ENCODE measurements at places on chromosomes 12 and 14.

DNA sequence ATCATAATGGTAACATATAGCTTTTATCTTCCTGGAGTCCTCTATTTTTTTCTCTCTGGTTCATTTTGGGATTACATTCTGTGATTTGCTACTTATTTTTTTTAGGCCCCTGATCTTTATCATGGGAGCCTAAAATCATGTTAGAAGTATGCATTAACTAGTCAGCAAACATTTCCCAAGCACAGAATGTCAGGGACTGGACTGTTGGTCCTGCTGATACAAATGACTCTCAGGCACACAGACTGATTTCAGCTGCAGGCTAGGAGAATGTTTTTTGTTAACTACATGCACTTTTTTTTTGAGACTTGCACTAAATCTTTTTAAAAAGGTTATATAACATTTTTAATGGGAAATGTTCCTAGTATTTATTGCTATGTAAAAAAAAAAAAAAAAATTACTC lies 131.1 kb downstream of the ACSS3 start:
- no peak for DNase-seq

DNA sequence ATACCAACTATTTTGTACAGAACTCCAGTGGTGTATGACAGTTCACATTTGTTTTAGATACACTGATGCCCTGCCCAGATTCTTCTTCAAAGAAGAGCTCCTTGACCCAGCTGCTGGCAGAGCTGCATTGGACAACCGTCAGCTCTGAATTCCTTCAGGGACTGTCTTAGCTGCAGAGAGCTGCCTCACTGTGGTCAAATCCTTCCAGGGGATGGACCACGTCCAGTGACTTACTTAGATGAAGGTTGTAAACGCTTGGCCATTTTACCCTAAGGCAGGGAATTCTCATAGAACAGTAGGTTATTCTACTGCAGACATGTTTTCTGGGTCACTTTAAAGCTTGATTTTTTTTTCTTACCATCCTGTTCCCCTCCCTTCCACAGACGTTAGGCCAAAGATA lies 905.0 kb upstream of the ATXN7L3B start:
- DNase-seq = no peak

- no peak for DNase-seq
Measured at GRCh38 chr12:16350682-16351081, 3.2 kb downstream of the MGST1 start.

DNA sequence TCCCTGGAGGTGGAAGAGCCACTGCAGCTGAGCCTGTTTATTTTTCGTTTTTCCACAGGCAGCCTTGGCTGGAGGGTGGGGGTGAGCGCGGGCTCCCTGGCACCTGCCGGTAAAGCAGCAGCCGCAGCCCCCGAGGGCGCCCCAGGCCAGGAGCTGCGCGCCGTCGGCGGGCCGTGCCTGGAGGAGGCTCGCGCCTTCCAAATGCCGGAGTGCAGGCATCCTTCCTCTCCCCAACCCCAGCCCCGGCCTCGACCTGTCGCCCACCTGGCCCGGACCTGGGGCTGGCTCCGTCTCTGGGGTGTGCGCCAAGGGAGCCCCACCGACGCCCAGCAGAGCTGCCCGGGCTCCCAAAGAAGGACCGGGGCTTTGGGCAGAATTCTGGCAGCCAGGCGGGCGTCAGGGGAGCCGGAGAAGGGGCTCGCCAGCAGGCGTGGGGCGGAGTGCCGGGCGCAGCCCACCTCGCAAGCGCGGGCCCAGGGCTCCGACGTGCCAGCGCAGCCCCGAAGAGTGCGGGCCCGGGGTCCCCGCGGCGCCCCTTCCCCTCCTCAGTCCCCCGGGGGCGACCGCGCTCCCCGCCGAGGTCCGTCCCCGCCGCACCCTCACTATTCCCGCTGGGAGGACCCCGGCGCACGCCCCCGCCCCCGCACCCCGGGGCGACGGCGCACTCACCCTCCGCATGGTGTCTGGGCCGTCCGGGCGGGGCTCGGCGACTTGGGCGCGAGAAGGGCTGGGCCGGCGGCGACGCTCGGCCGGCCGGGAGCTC lies 130.3 kb downstream of the NDUFA12 start:
- DNase-seq = peak; percentile 75

GRCh38 chr12:3511760-3512159 lies 20.8 kb downstream of the PRMT8 start:
- DNase-seq = no peak

- no peak for DNase-seq
Measured at GRCh38 chr14:97779140-97779539, 982.0 kb downstream of the VRK1 start.

DNA sequence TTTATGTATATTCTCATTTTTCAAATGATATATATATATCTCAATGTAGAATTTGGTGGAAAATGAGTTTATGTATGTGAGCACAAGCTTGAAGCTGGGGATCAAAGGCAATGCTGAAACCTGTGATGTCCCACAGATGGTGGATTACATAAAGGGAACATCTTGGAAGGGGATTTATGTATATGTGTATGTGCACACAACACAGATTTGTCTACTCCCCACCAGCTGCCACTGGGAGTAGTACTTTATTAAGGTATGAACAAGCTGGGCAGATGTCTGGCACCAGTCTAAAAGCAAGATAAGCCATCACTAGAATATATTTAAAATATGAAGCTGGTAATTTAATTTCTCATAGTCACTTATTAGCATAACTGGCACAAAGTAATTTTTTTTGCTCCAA lies 895.6 kb downstream of the SLC6A15 start:
- DNase-seq = no peak

GRCh38 chr12:131759176-131759575 lies 48.3 kb downstream of the SFSWAP start:
- DNase-seq = no peak

- DNase-seq = no peak
Measured at GRCh38 chr14:94388384-94389103, at the start of gene SERPINA1. Gene SERPINA1, minus strand, starts transcription at chr14:94388602. Its CDS starts 5,365 bp downstream, at chr14:94383237.

GRCh38 chr12:57518920-57519795 lies 1.2 kb downstream of the DDIT3 start:
- DNase-seq = peak; percentile 18

GRCh38 chr12:116916714-116917114 lies 6.0 kb downstream of the FBXW8 start:
- DNase-seq = no peak

GRCh38 chr14:105290621-105291346 lies 10.0 kb downstream of the BRF1 start:
- DNase-seq = no peak

GRCh38 chr12:53268630-53269562 lies 797 bp downstream of the ESPL1 start:
- DNase-seq = no peak

GRCh38 chr12:3405821-3406220 lies 85.2 kb upstream of the PRMT8 start:
- DNase-seq = no peak

GRCh38 chr12:124391340-124392261 lies 96.7 kb downstream of the RFLNA start:
- no peak for DNase-seq

DNA sequence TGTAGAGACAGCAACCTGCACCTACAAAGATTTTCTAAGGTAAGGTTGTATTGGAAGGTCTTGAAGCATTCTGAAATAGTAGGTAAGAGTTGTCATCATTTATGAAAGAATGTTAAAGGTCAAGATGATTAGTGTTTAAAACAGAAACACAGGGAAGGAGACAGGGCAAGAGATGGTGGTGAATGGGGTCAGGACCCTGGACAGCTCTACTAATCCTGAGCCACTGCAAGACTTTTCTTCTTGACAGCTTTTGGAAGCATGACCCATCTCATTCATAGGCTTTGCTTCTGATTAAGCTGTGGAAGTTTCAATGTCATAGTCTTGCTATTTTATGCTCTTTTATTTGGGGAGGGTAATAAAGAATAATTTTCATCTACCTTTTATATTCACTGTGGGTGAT lies 75.5 kb upstream of the CAND1 start:
- DNase-seq = peak; percentile 37

- no peak for DNase-seq
Measured at GRCh38 chr12:52245259-52245961, 12.4 kb downstream of the KRT7 start.

DNA sequence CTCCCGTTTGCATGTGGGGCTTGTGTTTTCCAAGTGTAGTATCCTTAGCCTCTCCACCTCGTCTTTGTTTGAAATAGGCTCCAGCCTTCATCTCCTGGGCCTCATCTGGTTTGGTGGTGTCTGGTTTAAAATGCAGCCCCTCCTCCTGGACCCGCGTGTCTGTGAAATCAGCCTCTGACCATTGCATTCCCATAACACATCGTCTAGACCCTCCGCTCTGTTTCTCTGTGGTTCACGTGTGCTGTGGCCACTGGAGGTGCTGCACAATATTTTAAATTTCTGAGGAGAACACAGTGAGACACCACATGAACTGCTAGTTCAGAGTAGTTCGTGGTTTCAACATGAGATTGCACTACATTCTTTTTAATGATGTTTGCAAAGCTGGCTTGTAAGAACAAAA lies 35.6 kb downstream of the UBE3B start:
- no peak for DNase-seq

- no peak for DNase-seq
Measured at GRCh38 chr14:92385561-92385960, 62.6 kb downstream of the SLC24A4 start.

DNA sequence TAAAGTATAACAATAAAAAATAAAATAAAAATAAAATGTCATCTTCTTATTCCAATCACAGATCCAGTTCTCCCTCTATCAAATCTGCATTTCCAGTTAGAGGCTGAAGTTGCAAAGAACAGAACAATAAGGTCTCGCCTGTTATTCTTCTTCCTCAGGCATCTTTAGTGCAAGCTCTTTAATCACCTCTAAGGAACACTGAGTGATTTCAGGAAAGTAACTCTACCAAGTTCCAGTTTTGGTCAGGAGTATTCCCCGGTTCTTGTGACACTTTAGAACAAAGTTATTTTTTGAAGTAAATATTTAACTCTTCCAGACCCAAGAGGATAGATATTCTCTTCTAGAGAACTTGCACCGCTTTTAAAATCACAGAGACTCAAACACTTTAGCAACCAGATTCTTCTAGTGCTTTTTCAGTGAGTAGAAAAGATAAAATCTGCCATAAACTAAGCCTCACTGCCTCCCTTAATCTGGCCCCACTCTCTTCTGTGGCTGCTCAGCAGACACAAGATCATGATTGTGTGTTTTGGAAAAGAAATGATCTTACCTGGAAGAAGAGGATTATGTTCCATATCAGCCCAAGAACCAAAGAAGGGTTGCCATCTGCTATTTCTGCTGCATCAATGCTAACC lies 57.9 kb upstream of the DICER1 start:
- no peak for DNase-seq

DNA sequence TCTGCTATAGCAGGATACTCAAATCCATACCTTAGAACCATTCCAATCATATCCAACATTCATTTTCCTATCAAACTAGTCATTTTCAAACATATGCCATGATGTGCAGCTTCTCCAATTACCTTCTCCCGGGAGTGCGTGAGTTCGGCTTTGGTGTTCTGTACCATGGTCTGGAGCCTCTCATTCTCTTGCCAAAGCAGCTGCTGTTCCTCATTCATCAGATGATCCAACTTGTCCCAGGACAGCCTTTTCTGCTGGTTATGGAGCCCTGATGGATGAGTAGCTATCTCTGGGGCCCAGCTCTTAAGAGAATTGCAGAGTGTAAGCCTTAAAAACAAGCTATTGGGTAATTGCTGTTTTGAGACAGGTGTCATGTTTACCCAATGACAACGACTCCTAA lies 71.1 kb upstream of the SAV1 start:
- no peak for DNase-seq

DNA sequence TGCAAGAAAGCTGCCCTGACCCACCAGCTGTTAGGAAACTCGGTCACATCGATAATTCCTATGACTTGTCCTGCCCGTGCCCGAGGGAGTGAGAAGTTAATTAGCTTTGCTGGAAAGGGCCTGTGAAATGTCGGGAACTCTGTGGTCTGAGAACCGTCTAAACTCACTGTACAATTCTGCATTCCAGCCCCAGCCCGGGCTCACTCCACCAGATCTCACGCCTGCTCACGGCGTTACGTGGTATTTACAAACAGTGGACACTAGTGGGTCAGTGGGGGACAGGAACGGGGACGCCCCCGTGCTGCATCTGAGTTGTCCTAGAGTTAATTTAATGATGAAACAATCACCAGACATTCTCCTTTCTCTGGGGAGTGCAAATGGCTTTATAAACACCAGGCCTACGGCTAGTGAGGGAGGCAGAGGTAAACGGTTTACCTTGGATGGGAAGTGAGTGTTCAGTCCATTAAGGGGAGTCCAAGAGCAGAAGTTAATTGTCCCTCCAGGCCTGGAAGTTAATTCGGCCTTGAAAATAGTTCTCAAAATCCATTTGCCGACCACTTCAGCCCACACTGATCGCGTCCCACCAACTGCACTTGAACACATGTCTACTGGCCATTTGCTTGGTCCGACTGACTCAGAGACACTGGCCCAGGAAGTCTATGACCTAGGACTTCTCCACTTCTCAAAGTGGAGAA lies 93.5 kb upstream of the MED13L start:
- no peak for DNase-seq

DNA sequence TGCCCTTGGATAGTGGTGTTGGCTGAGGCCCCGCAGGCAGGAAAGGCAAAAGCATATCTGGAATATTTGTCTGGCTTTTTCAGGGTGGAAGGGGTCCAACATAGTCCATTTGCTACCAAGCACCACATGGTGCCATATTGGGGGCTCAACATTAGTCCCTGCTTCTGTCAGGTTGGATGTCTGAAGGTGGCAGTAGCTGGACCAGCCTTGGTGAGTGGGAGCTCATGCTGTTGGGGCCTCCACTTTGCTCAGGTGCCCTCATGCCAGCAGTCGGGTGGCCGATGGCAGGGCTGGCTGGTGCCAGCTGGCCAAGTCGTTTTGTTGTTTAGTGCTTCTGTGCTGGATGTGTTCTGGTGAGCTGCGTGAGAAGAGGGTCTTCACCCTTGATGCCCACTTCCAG lies 135.3 kb downstream of the PAPOLA start:
- DNase-seq = peak; percentile 2

DNA sequence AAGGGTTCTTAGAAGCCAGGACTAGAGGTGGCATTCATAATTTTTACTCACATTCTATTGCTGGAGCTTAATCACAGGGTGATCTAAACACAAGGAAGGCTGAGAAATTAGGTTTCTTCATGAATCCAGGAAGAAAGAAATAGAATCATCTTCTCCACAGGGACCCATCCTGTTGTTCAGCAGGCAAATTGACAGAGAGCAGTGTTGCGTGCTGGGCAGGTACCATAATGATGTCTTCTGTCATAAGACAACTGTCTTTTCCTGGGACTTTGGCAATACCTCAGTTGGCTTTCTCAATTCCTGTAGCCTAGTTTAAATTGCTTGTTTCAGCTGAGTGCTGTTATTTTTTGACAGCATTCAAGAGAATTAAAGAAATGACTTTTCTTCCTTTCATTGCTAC lies 468.0 kb upstream of the SYT1 start:
- DNase-seq = no peak

DNA sequence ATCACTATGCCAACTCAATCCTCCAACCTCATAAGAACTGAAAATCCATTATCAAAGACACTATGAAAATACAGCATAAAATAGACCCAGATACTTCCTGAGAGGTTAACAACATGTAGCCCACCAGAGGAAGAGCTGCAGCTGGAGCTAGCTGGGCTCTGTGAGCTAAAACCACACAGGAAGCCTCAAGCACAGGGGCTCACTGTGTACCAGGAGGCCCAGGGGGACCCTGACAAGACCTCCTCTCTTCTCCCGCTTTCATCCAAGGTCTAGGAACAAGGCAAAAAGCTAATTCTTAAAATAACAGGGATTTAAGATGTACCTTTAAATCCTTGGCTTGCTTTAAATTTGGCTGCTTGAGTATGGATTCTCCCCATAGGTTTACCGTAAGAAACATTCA lies 53.6 kb downstream of the EIF2S3B start:
- DNase-seq = no peak
